ENCODE measurements at places on chromosomes 3 and 15. TPM values are rescaled to one million over a fixed set of nuclear protein-coding genes. Genes with fewer than 3 reads are reported as not detected.

DNA sequence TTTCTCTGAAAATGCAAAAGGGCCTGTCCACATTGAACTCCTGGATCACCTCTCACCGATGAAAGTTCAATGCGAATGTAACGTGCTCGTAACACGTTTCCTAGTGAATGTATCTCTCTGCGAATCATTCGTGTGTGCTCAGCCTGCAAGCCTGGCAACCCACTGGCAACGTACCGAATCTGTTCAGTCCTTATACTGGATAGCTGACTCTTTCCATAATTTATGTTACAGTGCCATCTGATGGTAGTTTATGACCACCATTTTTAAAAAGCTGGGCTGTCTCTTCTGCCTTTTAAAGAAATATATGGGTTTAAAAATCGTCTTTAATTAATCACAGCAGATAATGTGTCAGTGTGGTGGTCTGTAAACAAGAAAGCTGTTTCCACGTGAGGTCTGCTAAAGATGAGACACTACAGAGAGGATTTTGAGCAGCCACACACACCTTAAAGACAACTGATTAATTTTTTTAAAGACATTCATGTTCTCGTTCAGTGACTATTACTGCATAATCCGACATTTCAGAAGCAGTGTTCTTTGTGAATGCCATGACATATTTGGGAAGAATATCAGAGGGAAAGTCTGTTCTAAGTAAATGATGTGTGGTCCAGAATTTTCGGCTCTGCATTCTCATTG, 69.4 kb upstream of the FOXP1 start:
- peak; percentile 50 for DNase-seq

GRCh38 chr15:96338074-96338765, 7.7 kb downstream of the NR2F2 start:
- no peak for DNase-seq

- no peak for DNase-seq
These were observed 86.0 kb upstream of the LPP start for GRCh38 chr3:188067932-188068331.

- DNase-seq: peak; percentile 53
These were observed 457.5 kb downstream of the NSUN3 start for GRCh38 chr3:94520364-94520763.

GRCh38 chr3:139231555-139232281, 112.1 kb upstream of the MRPS22 start:
- no peak for DNase-seq

GRCh38 chr15:77027111-77027696, 32.3 kb downstream of the PSTPIP1 start:
- no peak for DNase-seq

DNA sequence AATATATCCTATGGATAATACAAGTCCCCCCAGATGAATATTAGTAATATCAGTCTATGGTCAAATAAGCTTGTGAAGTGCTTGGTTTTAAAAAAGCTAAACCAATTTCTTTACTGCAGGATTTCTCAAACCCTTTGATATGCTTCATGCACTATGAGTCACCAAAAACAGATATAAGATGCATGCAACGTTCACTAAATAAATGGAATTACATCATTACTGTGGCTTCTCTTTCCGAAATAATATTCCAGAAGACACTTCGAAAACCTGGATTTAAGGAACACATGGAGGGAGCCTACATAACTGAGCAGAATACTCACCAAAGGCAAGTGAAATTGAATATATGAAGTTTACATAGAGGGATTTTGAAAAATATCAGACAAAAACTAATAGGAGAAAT, 126.3 kb upstream of the ABI3BP start:
- no peak for DNase-seq

Gene SAXO2
- total RNA-seq: 13.8 TPM

Gene C3orf49
- not detected for total RNA-seq

DNA sequence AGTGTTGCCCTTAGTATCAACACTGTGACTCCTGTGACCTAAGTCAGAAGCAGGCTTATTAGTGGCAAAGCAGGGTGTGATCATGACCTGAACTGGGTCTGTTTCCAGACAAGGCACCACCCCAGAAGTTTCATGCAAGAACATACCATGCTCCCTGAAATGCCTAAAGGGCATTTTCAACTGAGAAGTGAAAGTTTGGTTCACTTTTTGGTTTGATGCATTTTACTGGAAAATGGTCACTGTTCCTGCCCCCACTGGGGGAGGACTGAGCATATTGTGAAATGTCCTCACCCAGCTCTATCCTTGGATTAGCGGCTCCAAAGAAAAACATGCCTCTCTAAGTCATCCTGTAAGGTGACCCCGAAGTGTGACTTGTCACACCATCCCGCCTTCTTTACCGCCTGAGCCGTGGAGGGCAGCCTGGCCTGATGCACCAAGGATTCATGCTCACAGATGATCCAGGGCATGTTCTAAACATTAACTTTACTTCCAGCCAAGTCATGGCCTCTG, 3.1 kb upstream of the FAM240A start:
- DNase-seq: no peak

Gene ADPRH
- 1.6 TPM for total RNA-seq

- no peak for DNase-seq
These were observed 8.4 kb upstream of the RBSN start for GRCh38 chr3:15107075-15107947.

Gene IDH3A
- 40.6 TPM for total RNA-seq

Gene PAK6
- total RNA-seq: 3.7 TPM

DNA sequence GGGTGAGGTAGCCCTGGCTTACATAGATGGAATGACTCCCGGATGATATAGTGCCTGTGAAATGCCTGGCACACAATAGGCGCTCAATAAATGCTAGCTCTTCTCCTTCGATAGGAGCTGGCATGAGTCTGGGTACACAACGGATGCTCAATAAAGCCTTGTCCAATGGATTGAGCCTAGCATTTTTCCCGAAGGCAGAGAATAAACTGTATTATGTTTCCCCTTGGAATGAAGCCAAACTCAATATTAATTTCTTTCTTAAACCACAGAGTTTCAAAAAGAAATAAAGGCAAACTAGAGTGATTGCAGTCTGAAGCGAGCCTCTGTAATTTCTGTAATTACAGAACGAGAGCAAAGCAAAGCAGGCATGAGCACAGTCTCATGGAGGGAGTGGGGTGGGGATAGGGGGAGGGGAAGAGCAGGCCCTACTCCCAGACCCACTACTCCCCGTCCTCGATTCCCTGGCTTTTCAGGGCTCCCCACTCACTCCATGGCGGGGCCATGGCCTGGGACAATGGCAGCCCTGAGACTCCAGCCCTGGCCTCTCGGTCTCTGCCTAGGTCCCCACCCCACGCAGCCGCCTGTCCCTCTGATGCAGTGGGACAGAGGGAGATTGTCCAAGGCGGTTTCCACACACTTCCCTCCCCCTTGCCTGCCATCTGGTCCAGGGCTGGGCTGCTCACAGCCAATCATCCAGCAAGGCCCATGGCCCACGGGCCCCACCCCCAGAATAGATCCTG, 18.0 kb downstream of the SLC6A1 start:
- no peak for DNase-seq

Gene ITIH1
- total RNA-seq: 0.18 TPM

DNA sequence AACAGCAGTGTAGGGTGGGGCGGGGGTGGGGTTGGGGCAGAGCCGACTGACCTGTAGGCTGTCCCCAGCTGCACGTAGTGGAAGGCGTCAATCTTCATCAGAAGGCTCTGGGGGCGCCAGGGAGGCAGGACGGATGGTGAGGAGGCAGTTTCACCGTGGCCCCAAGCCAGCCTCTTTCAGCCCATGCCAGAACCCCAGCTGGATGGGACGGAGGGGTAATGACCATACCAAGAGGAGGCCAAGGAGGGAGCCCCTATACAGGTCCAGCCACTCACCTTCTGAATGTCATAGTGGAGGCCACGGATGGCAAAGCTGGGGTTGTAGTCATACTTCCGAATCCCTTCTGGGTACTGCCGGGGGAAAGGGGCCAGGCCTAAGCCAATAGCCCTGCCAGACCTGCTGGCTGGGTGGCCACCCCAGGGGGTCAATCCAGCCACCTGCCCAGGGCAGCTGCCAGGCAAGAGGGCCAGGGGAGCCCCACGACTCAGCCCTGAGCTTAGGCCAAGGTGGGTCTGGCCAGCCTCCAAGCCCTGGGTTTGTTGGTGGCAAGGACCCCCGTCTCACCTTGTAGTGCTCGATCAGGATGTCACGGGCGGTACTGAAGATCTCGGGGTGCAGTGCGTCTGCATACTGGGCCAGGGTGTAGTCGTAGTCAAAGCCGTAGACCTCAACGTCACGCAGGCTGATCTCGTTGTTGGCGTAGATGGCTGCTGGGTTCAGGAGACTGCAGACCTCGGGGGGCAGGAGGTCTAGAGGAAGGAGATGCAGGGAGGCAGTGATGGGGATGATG, 4.9 kb downstream of the NT5DC2 start:
- no peak for DNase-seq

Gene CHRNA5
- 5.1 TPM for total RNA-seq

DNA sequence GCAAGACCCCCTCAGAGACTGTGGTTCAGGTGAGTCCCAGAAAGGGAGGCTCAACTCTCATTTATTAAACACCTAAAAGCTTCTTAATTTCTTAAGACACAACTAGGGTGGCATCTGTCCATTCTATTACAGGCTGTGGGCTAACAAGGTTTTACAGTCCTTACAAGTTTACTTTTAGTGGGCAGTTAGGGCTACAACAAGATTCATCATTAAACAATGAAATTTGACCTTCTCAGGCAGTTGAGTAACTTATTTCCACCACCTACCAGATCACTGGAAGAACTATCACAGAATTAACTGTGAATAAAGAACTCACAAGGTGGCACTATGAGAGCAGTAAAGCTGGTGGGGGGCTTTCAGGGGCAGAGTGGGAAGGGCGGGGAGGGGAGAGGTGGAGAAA, 132.6 kb downstream of the PLD1 start:
- no peak for DNase-seq

GRCh38 chr15:88334436-88334835, 77.9 kb upstream of the NTRK3 start:
- peak; percentile 59 for DNase-seq

Gene BFSP2
- not detected for total RNA-seq

DNA sequence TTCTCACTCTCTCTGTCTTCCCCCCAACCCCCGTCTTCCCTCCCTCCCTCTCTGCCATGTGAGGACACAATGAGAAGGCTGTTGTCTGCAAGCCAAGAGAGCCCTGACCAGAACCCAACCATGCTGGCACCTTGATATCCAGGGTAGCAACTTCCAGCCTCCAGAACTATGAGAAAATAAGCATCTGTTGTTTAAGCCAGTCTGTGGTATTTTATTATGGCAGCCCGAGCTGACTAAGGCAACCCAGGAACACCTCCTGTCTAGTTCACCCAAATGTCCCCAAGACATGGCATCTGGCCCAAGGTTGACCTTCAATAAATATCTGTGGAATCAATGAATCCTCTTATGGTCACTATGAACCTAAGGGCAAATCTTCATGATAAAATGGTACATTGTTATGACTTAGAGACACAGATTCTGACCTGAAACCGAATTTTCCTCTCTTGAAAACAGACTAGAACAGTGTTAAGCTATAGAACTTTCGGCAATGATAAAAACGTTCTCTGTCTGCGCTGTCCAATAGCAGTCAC, 26.5 kb downstream of the RFTN1 start:
- no peak for DNase-seq

Gene ATP2B2
- 72.1 TPM for total RNA-seq

Gene HHLA2
- 0.18 TPM for total RNA-seq

GRCh38 chr3:149613988-149614387, 43.8 kb downstream of the WWTR1 start:
- no peak for DNase-seq

Gene TJP1
- total RNA-seq: 82.0 TPM

Gene SMAD6
- 10.8 TPM for total RNA-seq

Gene CILP
- 0.27 TPM for total RNA-seq

DNA sequence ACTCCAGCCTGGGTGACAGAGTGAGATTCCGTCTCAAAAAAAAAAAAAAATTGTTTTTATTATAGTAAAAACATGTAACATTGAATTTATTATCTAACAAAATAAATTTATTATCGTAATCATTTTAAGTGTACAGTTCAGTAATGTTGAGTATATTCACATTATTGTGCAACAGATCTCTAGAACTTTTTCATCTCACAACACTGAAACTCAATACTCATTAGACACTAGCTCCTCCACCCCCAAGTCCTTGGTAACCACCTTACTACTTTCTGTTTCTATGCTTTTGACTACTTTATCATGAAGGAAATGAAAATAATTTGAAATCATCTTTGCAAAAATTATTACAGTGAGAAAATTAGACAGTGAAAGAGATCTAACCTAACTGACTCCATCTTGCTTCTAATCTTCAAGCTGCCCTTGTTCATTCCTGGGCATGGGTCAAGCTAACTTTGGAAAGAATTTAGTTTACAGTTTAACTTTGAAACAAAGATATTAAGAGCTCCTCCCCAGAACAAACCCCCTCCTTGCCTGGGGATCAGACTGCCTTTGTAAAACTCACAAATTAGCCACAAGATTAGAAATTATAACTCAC, 15.0 kb upstream of the FYCO1 start:
- no peak for DNase-seq

GRCh38 chr15:82539691-82540054, 584 bp downstream of the RPS17 start:
- peak; percentile 15 for DNase-seq

GRCh38 chr15:79060175-79060574, 30.4 kb downstream of the RASGRF1 start:
- DNase-seq: no peak

DNA sequence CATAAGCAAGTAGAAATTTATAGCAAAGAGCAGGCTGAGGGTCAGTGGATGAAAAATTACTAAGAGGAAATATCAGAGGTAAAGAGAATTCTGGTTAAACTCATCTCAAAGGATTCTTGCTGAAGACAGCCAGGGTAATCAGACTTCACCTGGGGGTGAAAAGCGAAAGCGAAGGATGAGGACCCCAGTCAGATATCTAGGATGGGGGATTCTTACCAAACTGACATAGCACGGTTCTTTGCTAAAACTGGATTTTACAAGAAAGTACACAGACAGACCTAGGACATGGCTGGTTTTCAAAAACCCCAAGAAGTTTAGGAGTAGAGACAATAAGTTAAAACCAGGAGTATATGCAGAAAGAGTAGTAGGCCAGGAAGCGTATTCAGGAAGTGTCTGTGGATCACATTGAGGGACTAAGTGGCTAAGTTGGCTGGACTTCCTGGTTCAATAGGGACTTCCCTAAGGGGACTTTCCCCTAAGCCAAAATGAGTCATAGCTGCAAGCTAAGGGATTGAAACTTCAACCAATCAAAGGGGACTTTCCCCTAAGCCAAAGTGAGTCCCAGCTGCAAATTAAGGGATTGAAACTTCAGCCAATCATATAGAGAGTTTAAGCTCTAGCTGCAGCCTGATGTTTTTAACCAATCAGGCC, 2.4 kb upstream of the CFAP91 start:
- no peak for DNase-seq

DNA sequence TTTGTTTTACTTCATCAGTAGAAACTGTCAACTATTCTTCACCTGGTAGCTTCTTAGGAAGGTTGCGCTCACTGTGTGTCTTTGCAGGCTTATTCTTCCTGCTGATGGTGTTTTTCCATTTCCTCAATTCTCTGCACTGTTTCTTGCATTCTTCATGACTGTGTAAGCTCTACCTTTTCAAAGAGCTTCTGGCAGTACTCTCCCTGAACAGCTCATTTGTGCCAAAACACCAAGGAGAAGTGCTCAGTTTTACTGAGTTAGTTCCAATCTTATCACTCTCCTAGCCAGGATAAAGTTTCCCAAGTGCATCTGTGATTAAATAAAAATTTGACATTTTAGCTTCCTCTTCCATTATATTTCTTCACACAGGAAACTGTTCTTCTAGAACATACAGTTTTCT, 339.8 kb downstream of the EPHA3 start:
- DNase-seq: no peak

- no peak for DNase-seq
These were observed 498.1 kb upstream of the TPRG1 start for GRCh38 chr3:188673646-188674186.

Gene ZNF80
- total RNA-seq: 0.09 TPM

Data from cerebellum (tissue), 4 donors.